Posterior vena cava (tissue), 2 donors: ENCODE measurements at places on chromosomes 3 and 15. TPM values are rescaled to one million over a fixed set of nuclear protein-coding genes. Genes with fewer than 3 reads are reported as not detected.

CCR3 gene
- total RNA-seq: not detected

CHRNA5 gene
- total RNA-seq: 3.1 TPM

OR5H6 gene
- not detected for total RNA-seq

SOX14 gene
- total RNA-seq: not detected

PAQR9 gene
- total RNA-seq: not detected

SNTN gene
- total RNA-seq: not detected

GOLGA8N gene
- 11.9 TPM for total RNA-seq

LRTM1 gene
- total RNA-seq: not detected

SLC30A4 gene
- 9.2 TPM for total RNA-seq

KLHL6 gene
- 3.0 TPM for total RNA-seq

LEKR1 gene
- 1.4 TPM for total RNA-seq

CTXND1 gene
- 0.05 TPM for total RNA-seq

MNS1 gene
- total RNA-seq: 2.2 TPM

ERC2 gene
- 0.14 TPM for total RNA-seq

GRM7 gene
- total RNA-seq: 1.3 TPM

ALDH1L1 gene
- total RNA-seq: 5.6 TPM

MESP2 gene
- total RNA-seq: 0.38 TPM

COPG1 gene
- total RNA-seq: 139 TPM

MYZAP gene
- total RNA-seq: 6.2 TPM

SLC24A5 gene
- not detected for total RNA-seq

GOLGA6B gene
- not detected for total RNA-seq

CPA3 gene
- total RNA-seq: 16.1 TPM

AMT gene
- total RNA-seq: 1.0 TPM

DNAH12 gene
- total RNA-seq: 0.05 TPM

GOLGA8K gene
- total RNA-seq: 1.2 TPM

GOLGA8J gene
- total RNA-seq: not detected

FSIP1 gene
- 0.69 TPM for total RNA-seq
